ENCODE measurements at places on chromosomes 16 and 17. TPM values are rescaled to one million over a fixed set of nuclear protein-coding genes. Genes with fewer than 3 reads are reported as not detected.

GRCh38 chr17:8894202-8894671 lies 26.8 kb upstream of the PIK3R6 start:
- no peak overlapping the region for H3K27ac ChIP-seq
- no peak overlapping the region for H3K4me3 ChIP-seq
- H3K36me3 ChIP-seq = no peaks in the 10 kb centered on the region
- peak; percentile 40 for DNase-seq

The PRAC2 gene
- not detected for total RNA-seq

The INCA1 gene
- total RNA-seq = 0.91 TPM

The NXN gene
- total RNA-seq = 7.0 TPM

The CDRT15 gene
- total RNA-seq = not detected

GRCh38 chr16:81810894-81811538 lies 31.9 kb downstream of the PLCG2 start:
- no peaks in the 10 kb centered on the region for H3K4me1 ChIP-seq
- no peaks in the 10 kb centered on the region for H3K36me3 ChIP-seq
- H3K27ac ChIP-seq = no peak overlapping the region
- no peaks in the 10 kb centered on the region for H3K27me3 ChIP-seq

DNA sequence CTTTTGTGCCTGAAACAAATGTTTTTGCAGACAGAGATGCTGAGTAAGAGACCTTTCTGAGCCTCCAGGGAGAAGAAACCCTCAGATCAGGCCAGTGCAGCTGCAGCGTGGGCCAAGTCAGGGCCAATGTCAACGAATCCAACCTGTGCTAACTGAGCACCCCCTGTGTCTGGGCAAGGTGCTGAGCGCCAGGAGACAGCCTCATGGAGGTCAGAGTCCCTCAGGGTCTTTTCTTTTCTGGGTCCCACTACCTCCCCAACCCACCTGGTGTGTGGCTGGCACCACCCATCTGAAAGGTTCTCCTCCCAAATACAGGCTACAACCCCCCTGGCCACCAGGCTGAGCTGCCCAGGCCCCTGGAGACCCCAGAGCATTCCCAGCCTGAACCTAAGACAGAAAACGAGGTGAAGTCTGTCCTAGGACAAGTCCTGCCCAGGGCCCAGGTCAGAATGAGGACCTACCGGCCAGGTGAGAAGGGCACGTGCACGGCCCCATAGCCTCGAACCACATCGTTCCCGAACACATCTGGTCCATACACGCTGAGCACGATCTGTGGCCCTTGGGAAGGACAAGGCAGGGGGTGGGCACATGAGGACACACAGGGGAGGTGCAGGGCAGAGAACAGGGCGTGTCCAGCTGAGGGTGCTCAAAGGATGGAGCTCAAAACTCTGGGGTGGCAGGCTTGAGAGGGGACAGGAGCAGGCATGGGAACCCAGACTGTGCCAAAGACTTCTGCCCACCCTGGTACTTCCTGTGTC lies 15.0 kb downstream of the B9D1 start:
- no peaks in the 10 kb centered on the region for H3K36me3 ChIP-seq
- DNase-seq = no peak
- H3K4me3 ChIP-seq = no peak overlapping the region
- no peaks in the 10 kb centered on the region for H3K27me3 ChIP-seq

The TBC1D3E gene
- total RNA-seq = not detected

The SPNS2 gene
- 12.4 TPM for total RNA-seq

- DNase-seq = peak; percentile 70
- H3K27ac ChIP-seq = peak overlapping the region; percentile 96
- no peaks in the 10 kb centered on the region for H3K27me3 ChIP-seq
These were observed 2.8 kb upstream of the ALDH3A2 start for GRCh38 chr17:19645734-19646201.

- DNase-seq = peak; percentile 71
- peak overlapping the region; percentile 59 for H3K4me3 ChIP-seq
- H3K4me1 ChIP-seq = no peaks in the 10 kb centered on the region
- peaks cover 20% of the 10 kb centered on the region for H3K27me3 ChIP-seq
These were observed 2.1 kb upstream of the IRX5 start for GRCh38 chr16:54928411-54929089.

The ZNF689 gene
- total RNA-seq = 4.4 TPM

- H3K27ac ChIP-seq = no peak overlapping the region
- H3K4me1 ChIP-seq = no peaks in the 10 kb centered on the region
- peaks cover 3% of the 10 kb centered on the region for H3K36me3 ChIP-seq
- peak overlapping the region; percentile 86 for H3K4me3 ChIP-seq
- DNase-seq = no peak
- H3K27me3 ChIP-seq = no peaks in the 10 kb centered on the region
These were observed 1.2 kb upstream of the MIF4GD start for GRCh38 chr17:75271955-75272847.

The OTOP2 gene
- total RNA-seq = not detected

DNA sequence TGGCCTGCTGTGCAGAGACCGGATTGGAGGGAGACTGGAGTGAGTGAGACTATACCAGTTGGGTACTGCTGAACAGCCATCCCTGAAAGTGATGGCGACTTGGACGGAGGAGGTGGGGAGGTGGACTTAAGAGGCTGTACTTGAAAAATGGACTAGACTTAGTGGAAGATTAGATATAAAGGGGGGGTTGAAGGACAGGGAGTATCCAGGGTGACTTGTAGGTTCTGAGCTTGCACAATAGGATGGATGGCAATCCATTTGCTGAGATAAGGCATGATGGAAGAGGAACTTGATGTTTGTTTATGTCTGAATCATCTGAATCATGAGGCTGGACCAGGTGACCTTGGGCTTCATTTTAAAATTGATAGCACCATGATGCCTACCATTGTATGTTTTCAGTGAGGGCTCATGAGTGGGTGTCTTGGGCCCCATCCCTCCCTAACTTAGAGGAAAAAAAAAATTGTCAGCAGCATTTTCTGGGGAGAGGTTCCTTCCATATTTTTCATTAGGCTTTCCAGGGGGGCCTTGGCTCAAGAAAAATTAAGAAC lies 41.2 kb downstream of the PRKCA start:
- no peaks in the 10 kb centered on the region for H3K27me3 ChIP-seq
- peaks cover 36% of the 10 kb centered on the region for H3K4me1 ChIP-seq
- H3K27ac ChIP-seq = no peak overlapping the region
- DNase-seq = no peak
- no peaks in the 10 kb centered on the region for H3K36me3 ChIP-seq
- H3K4me3 ChIP-seq = no peak overlapping the region
